ENCODE measurements at places on chromosomes 3 and 15.
A peak's percentile ranks its signal among the peaks of the same experiment; 100 is the strongest.

DNA sequence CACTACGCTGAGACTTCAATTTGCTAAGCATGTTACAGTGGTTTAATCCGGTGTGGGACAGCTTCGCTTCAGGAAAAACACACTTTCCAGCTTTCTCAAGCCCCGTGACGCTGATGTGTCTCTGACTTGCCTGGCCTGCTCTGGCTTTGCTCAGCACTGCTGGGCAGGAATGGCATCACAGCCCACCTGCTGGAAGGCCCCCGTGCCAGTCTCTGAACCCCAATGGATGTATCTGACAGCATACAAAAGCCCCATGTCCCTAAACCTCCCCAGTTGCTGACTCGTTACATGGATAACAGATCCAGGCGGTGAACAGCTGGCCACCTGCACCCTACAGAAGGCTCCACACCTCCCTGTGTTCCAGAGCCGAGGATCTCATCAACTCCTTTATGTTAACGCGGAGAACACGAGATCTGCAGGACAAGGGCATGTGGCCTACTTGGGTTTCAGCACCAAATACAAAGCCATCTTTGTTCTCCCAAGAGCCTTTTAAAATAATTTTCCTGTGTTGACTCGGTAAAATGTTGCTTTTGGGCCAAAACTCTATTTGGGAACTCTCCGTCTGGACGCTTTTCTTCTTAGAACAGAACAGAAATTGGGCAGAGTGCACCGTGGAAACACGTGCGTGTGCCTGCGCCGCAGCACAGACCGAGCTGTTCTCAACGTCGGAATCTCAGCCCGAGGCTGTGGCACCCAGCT lies 61.4 kb downstream of the ATP10A start:
- DNase-seq, result no peak

DNA sequence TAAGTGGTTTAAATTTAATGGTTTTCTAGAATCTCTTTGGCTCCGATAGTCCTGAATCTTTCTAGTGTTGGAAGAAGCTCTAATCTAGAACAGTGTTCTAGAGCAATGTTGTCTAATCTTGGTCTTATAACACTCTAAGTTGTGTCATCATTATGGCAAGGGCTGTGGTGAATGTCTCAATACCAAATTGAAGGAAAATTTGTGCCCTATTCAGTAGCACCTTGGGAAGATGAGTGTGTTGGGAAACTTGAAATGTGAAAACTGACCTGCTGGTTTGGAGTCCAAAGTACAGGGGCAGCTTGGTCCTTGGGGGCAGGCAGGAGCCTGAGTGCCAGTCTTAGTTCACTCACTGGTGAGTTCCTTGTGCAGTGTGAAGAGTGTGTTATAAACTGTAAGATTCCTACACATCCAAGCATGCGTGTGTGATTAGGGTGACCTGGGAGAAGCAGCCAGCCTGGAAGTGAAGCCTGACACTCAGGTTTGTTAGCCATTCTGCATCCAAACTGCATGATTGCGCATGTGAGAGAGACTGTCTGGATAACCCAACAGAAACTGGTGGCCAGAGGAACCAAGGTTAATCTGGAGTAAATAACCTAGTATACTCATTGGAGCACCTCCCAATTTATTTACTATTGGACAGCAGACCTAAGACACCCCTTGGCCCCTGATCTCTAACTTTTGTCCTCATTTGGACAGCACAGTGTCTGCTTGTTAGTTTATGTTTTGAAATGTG lies 14.6 kb downstream of the ZNF592 start:
- no peak for DNase-seq

DNA sequence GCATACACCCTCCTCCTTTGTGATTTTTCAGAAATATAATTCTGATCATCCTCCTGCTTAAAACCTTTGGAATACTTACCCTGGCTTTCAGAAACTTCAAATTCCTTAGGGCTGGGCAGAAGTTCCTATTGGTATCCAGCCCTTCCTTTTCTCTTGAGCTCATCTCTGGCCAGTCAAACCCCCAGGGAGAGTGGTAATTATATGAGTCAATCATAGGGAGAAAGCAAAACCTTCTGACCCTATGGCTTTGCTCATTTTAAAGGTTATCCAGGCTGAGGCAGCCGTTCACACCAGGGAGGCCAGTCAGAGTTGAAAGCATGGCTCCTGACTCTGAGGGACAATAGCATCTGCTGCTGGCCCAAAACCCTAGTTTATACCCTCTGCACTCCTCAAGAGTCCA lies 23.9 kb upstream of the CTNNB1 start:
- DNase-seq, result no peak

GRCh38 chr3:120615847-120616609 lies 19.9 kb downstream of the NDUFB4 start:
- DNase-seq, result peak; percentile 79

- no peak for DNase-seq
Measured at GRCh38 chr3:23079976-23080375, 123.2 kb upstream of the UBE2E2 start.

GRCh38 chr3:172087602-172088580 lies 48.5 kb downstream of the FNDC3B start:
- DNase-seq, result no peak

DNA sequence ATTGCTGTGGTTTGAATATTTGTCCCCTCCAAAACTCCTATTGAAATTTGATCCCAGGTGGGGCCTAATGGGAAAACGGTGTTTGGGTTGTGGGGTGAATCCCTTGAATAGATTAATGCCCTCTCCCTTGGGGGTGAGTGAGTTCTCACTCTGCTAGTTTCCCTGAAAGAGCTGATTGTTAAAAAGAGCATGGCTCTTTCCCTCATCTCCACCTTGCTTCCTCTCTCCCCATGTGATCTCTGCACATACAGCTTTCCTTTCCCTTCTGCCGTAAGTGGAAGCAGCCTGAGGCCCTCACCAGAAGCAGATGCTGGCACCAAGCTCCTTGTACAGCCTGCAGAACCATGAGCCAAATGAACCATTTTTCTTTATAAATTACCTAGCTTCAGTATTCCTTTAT lies 394.9 kb upstream of the WNT5A start:
- DNase-seq, result no peak

- no peak for DNase-seq
Measured at GRCh38 chr15:90062462-90062932, 39.8 kb downstream of the IDH2 start.

DNA sequence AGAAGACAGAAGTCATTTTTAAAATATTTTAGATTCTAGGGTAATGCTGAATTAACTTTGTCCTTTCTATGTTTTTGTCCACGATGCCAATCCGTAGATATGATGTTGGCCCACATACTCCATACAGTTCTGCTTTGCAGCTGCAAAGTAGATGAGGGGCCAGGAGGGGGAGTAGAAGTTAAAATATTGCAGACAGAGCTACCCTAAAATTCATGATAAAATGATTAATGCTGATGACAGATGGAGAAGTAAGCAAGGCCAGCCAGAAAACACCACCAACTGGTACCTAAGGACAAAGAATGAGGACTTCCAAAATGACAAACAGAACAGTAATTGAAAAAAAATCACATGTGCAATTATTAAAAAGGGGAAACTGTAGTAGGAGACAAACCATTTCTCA lies 756.6 kb upstream of the ARPP21 start:
- no peak for DNase-seq

GRCh38 chr3:1843111-1843510 lies 255.6 kb upstream of the CNTN4 start:
- no peak for DNase-seq

DNA sequence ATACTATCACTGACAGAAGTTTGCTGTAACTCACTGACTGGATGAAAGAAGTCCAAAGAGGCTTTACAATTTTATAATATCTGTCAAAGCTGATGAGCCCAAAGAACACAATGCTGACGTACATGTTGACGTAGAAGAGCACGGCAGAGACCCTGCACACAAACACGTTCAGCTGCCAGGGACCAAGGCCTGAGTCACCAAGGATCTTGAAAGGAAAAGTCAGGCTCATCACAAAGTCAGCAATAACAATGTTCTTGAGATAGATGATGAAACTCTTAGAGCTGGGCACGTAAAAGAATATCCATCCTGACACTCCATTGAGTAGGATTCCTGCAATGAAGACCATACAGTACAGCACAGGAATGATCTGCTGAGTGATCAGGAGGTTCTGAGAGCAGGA lies 10.9 kb upstream of the GPR171 start:
- DNase-seq, result no peak

- no peak for DNase-seq
Measured at GRCh38 chr3:168289471-168290008, 193.8 kb upstream of the GOLIM4 start.

- DNase-seq, result no peak
Measured at GRCh38 chr3:56629451-56629850, 53.6 kb downstream of the TASOR start.

DNA sequence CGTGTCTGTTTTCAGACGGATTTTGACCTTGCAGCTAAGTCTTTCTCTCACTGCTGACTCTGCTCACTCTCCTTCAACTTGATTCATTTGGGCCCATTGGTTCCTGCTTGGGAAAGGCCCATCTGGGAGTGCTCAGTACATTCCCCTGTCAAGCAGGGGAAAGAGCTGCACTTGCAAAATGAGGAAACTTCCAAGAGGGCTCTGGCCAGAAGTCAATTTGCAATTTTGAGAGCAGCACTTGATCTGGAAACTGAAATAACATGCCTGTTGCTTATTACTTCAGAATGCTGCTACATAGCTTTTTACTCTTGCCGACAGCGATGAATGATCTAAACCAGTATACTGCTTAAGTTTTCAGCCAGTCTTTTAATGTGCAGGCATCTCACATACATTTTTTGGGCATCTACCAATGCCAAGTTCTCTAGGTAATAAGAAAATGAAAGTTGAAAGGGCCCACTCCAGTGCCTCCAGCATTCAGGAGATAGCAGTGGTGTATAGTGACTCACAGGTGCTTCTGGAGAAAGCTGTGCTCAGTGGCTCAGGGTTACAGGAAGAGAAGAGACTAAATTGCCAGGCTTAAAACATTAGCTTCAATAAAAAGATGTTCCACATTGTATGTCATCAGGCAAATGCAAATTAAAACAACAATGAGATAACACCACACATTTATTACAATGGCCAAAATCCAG lies 70.1 kb upstream of the RORA start:
- peak; percentile 19 for DNase-seq

DNA sequence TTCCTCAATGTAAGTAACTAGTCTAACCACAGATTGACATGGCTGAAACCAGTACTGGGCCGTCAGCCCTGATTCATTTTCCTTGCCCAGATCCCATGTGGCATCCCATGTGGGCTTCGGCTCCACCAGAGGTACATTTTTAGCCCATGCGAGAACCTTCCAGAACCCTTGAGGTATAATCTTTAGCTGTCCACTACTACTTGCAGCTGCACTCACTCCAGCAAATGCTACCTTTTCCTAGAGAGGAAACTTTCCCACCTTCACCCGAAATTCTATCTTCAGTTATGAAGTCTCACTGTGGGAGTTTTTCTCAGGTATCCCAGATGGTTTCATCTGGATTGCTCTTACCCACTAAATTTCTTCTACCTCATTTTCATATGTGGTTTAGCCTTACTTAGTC lies 907.2 kb downstream of the ROBO1 start:
- DNase-seq, result no peak

DNA sequence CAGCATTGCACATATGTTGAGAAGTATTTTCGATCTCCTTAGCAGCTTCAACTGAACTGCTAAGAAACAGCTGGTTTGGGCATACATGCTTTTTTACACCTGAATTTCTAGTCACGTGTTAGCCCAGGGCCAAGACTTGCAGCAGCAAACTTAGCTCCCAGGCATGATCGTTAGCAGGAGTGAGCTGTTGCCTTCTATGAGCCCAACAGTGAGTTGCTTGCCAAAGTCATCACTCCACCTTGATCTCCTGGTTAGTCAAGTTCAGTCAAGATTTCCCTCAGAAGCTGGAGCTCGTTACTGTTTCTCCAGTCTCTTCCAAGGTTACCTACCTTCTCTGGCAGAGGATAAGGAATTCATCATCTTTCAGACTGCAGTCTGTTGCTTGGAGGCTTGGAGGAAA lies 100.4 kb upstream of the SEMA6D start:
- no peak for DNase-seq

DNA sequence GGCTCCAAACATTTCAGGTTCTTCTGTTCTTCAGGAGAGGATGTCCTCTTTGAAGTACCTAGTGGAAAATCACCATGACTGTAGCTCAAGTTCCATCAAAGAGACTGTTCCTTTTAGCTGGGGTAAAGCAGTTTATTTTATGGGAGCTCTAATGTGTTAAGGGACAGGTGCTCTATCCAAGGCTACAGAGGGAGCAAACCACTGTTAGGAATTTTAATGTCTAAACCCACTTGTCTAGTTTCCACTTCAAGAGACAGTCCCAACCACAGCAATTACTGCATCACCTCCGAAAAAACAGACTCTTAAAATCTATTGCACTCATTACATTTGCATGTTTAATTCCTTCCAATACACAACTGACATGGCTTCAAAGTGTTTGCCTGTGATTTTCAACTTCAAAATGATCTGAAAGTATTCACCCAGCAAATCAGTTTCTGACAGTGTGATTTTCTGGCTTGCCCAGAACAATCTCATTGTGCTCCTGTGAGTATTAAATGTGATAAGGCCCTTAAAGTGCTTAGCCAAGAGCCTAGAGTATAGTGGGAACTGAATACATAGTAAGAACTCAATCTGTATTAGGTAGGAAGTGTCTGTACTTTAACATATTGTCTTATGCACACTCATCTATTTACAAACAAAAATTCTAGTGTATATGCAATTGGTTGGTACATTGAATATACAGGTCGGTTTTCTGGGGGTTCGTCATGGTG lies 266.5 kb upstream of the CCDC54 start:
- no peak for DNase-seq

- no peak for DNase-seq
Measured at GRCh38 chr15:75158402-75158801, 43.3 kb upstream of the C15orf39 start.

DNA sequence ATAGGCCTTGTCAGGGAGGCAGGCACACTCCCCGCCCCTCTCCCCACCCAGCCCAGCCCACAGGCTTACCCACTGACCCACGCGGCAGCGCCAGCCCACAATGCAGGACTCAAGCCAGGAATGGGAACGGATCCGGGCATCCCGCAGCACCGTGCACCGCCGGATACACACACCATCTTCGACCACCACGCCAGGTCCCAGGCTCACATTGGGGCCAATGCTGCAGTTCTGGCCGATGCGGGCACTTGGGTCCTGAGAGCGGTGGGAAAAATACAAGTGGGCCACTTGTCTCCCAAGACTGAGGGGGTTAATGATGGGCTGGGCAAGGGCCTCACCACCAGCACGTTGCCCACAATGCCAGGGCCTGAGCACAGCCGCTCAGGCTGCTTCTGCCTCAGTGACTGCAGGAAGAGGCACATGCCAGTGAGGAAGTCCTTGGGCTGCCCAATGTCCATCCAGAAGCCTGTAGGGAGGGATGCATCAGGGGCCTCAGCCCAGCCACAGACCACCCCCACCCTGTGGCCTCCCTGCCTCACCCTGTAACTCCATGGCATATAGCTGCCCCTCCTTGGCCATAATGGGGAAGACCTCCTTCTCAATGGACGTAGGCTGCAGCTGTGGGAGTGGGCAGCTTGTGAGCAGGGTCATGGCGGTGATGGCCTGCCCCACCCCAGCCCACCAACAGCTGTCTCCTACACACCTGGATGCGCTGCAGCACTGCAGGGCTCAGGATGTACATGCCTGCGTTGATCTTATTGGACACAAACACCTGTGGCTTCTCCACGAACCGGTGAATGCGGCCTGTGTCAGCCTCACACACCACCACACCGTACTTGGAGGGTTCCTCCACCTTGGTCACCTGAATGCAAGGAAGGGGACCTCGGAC lies 1.6 kb downstream of the GMPPB start:
- DNase-seq, result no peak

GRCh38 chr3:129656659-129657247 lies 50.3 kb upstream of the PLXND1 start:
- no peak for DNase-seq

- no peak for DNase-seq
Measured at GRCh38 chr3:191435981-191436380, 25.0 kb upstream of the PYDC2 start.

- DNase-seq, result no peak
Measured at GRCh38 chr15:70703096-70703878, 60.1 kb downstream of the UACA start.
